ENCODE measurements at places on chromosomes 11 and 22.

DNA sequence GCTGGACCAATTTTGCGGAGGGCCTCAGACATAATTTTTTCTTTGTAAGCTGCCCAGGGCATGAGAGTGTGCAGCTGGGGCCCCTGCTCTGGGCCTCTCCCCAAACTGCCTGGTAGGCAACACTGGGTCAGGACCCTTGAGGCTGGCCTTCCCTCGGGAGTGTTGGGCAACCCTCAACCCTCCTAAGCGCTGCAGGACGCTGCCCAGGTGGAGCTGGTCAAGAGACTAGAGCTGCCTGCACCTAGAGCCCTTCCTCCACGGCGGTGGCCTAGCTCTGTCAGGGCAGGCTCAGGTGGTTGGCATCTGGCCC lies 505 bp upstream of the TMEM132A start:
- DNase-seq, result no peak

- DNase-seq, result no peak
These were observed 20.2 kb downstream of the C11orf96 start for GRCh38 chr11:43962383-43963278.

- no peak for DNase-seq
These were observed 49.0 kb downstream of the CTSC start for GRCh38 chr11:88288560-88288959.

DNA sequence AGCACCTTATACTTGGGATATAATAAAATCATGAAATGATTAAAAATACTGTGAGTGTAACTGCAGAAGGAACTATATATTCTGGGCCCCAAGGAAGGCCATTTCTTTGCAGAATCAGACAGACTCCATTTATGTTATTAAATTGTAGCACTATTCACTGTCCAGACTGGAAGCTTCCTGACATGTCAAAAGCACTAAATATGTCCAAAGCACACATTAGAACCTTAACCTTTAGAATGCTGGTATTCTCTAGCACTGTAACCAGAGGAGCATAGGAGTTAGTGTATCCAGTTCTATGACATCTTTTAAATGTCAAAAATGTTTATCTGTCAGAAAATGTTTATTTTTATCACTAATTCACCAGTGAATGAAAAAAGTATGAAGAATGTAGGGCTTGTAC lies 246.9 kb downstream of the CADM1 start:
- no peak for DNase-seq

DNA sequence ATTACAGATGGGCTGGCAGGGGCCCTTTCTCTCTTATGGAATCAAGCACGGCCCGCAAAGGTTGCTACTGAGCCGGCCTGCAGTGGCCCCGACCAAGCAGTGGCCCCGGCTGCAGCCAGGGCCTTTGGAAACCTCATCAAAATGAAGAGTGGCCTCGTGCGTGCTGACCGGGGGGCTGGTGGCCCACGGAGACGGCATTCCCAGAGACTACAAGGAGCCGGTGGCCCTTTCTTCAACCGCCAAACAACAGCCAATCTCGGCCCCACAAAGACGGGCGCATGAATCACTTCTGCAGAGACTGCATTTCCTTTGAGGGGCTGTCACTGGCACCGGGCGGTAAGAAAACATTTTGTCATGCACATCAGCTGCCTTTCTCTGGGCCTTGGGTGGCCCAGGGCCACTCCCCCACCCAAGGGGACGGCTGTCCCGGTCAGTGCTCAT lies 43.1 kb upstream of the FGF3 start:
- no peak for DNase-seq

DNA sequence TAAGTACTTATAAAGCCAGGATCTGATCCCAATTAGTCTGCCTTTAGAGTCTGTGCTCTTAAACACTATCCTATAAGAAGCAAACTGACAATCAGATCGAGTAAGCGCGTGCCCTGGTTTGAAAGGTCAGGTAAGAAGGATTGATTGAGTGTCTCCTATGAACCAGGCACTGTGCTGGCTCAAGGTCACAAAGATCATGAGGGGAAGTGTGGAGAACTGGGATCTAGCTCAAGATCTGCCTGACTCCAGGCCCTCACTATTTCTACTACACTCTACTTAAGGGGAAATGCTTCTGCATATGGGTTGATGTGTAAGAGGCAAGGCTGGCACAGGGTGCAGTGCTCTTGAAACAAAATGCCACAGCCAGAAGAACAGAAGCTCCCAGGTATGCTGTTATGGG lies 77.0 kb downstream of the ME3 start:
- no peak for DNase-seq

DNA sequence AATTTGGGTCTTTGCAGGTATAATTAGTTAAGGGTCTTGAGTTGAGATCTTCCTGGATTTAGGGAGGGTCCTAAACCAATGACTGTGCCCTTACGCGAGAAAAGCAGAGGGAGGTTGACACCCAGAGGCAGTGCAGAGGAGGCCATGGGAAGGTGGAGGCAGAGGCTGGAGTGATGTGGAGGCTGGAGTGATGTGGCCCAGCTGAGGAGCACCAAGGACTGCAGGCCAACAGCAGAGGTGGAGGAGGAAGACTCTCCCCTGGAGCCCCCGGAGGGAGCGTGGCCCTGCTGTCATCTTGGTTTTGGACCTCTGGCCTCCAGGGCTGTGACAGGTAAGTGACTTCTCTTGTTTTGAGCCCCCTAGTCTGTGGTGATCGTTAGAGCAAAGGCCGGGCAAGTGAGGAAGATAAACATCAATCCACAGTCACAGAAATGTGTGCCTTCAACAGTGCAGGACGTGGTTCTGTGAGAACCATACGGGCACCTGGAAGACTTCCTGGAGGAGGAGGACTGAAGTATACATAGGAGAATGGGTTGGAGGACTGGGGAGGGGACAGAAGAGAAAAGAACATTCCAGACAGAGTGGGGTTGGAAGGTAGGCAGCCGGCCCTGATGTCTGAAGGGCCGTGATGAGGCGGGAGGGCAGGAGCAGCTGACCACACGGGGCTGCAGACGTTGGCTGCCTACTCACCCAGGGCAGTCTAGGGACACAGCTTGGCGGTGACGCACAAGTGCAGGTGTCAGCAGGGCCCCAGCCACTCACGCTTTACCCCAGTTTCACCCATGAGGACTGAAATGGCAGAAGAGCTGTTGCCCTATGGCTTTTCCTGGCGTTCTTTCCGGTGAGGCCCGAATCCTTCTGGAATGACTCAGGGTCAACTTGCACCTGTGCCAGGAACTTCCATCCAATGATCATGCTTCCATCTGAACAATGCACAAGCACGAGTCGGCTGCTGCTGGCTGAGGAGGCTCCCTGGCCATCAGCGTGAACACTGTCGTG lies 270.2 kb downstream of the CTTN start:
- DNase-seq, result no peak

- no peak for DNase-seq
These were observed 1.4 kb downstream of the TRIM34 start for GRCh38 chr11:5626196-5626595.

GRCh38 chr22:29346659-29347058 lies 31.2 kb upstream of the RASL10A start:
- no peak for DNase-seq

DNA sequence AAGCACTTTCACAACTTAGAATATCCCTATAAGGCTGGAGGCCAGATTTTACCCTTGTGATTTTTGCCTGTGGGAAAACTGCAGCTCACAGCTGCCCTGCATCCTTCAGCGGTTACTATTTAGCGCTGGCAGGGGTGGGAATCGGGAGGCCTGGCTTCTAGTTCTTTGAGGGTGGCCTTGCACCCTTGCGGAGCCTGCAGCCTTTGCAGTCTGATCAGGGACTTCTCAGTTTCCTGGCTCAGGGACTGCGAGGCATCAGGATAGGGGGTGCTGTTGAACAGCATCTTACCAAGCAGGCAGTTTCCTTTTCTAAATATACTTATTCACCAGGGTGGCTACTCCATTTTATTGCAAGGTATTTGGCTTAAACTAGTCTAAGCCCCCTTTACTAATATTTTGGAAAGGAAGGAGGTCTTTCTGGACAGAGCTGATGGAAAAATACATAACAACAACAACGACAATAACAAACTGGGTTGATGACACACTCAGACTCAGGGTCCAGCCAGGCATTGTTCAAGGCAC lies 2.9 kb upstream of the APOA1 start:
- no peak for DNase-seq

- no peak for DNase-seq
These were observed 404 bp upstream of the RELT start for GRCh38 chr11:73375830-73376159.

- DNase-seq, result peak; percentile 92
These were observed 326.3 kb downstream of the NTM start for GRCh38 chr11:131696690-131697089.

GRCh38 chr22:29163808-29164207 lies 41.9 kb upstream of the EMID1 start:
- DNase-seq, result no peak

DNA sequence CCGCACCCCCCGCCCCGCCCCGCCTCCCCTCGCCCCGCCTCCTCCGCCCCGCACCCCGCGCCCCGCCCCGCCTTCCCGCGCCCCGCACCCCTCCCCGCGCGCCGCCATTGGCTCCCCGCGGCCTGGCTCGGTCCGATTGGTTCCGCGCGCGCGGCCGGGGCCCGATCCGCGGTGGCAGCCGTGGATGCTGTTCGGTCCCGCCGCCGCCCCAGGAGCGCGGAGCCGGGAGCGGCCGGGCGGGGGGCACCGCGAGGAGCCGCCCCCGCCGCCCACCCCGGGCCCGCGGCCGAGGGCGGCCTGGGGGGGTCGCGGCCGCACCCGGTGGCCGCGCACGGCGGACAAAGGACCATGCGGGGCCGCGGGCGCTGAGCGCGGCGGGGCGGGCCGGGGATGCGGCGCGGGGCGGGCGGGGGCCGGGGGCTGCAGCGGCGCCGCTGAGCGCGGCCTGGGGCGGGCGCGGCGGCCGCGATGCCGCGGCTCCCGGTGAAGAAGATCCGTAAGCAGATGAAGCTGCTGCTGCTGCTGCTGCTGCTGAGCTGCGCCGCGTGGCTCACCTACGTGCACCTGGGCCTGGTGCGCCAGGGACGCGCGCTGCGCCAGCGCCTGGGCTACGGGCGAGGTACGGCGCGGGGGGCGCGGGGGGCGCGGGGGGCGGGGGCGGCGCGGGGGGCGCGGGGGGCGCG lies at the start of gene B4GALNT4:
Gene B4GALNT4, plus strand, starts transcription at position 164 of the 683 bp plus-strand sequence. Its CDS starts 305 bp downstream, at position 469.
- DNase-seq, result peak; percentile 7

DNA sequence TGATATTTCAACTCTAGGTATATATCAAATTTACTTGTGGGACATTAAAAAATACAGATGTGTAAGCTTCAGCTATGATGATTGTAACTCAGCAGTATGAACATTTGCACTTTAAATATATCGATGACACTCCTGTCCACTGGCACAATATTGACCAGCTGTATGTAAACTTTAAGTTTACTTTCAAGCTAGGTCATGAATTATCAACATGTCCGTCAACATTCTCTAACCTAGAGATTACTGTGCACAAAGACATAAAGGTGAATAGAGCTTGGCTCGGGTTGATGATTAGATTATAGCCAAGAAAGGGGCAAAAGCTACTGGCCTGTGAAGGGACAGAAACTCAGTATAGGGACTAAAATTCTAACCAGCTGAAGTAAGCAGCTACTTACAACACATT lies 286.6 kb downstream of the SWAP70 start:
- DNase-seq, result no peak

DNA sequence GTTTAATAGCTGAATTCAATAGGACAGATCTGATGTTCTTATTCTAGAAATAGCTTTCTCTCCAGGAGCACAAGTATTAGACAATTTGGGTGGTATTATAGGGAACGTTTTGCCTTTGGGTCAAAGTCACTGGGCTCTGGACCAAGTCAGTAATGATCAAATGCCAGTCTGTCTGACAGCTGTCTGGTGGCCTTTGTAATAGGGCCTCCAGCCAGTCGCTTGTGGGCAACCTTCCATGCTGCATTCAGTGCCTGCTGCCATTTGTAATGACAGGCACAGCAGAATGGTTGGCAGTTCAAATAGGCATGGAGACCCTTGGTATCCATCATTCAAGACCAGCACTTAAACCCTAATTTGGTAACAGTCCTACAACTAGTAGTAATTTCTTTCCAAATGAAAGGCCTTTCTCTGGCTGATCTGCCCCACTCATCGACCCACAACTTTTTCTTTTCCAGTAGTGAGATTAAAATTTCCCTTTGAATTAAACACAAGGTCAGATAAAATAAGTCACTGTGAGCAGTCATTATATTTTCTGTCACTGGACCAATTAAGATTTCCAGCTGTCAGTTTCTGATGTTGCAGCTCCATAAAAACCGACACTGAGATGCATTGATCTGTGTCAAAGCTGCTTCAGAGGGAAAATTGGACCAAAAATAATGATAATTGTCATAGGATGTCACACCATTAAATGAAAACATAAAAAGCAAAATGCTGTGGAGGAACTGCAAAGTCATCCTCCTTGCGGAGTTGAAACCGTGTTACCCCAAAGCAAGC lies 1038.1 kb downstream of the LRRC4C start:
- no peak for DNase-seq

GRCh38 chr11:96293598-96294021 lies 49.4 kb downstream of the MAML2 start:
- DNase-seq, result no peak

GRCh38 chr11:69393865-69394233 lies 87.6 kb upstream of the LINC01488 start:
- no peak for DNase-seq

GRCh38 chr22:30969532-30970355 lies 679 bp downstream of the TUG1 start:
- no peak for DNase-seq

DNA sequence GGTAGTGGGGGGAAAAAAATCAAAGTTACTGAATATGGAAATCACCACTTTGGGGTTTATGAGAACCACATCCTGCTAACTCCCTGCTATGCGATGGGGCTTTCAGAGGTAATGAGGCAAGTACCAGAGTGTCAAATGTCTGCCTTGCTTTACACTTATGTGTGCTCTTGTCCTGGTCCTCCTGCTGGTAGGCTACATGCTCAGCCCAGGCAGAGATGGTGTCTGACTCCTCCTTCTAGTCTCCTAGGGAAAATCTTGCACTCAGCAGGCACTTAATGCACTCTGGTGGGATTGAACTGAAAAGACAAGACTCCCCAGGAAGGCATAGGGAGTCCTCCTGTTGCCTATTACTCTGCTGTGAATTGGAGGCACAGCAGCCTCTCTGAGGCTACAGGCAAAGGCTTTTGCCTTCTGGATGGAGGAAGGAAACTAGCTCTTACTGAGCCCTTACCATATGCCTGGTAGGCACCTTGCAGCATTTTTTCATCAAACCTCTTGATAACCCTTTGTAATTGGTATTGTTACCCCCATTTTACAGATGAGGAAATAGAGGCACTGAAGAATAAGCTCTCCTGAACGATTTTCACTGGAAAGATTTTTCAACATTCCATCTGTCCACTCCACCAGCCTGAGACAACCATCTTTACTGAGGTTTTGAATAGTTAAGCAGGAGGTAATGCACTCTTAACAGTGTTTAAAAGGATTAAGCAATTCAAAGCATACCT lies 132.1 kb upstream of the PAX6 start:
- no peak for DNase-seq

DNA sequence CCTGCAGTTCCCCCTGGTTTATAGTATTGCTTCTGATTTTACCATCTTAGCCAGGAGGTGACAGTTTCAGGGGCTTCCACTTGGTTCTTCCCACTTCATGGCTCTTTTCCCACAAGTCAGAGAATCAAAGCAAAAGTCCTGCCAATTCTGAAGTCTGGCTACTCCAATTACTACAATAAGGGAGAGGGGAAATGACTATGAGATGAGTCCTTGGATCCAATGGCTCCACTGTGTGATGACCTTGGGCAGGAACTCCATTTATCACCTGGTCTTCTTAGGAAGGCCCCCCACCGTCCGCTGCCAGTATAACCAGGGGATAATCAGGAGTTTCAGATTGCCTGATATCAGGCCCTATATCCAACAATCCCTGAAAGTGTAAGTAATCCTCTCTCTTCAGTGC lies 31.6 kb upstream of the CCND1 start:
- no peak for DNase-seq

- no peak for DNase-seq
These were observed 13.2 kb downstream of the SIK3 start for GRCh38 chr11:117084992-117085391.

- no peak for DNase-seq
These were observed 37.6 kb upstream of the KLHL35 start for GRCh38 chr11:75470476-75471080.
